ENCODE measurements at places on chromosomes 13 and 19.

GRCh38 chr13:23963184-23963931, 66.1 kb upstream of the C1QTNF9B start:
- DNase-seq: no peak

GRCh38 chr13:99528547-99528946, 27.3 kb downstream of the TM9SF2 start:
- peak; percentile 37 for DNase-seq

- DNase-seq: peak; percentile 27
Measured at GRCh38 chr19:11659612-11660011, 62.3 kb downstream of the ZNF627 start.

- DNase-seq: no peak
Measured at GRCh38 chr19:48487544-48487943, 18.4 kb downstream of the CYTH2 start.

DNA sequence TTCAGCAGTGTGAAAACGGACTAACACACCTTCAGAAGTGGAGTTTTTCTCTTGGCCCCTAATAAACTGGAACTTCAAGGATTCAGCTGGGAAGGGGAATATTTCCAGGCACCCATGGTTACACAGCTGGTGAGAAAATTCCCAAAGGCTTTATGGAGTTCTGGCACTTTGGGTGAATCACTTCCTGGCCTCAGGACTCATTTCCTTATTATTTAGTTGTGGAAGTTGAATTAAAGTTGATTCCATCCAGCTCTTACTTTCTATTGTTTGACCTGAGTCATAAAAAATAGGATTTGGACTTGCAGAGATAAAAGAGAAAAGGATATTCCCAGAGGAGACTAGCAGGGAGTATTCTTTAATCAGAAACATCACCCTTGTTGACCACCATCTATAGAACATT, 882.1 kb downstream of the UQCRFS1 start:
- no peak for DNase-seq

- DNase-seq: no peak
Measured at GRCh38 chr19:49441210-49441959, at the start of gene SLC17A7. SLC17A7 (minus strand) TSS chr19:49441527; CDS start chr19:49441379, 148 bp downstream.

- DNase-seq: no peak
Measured at GRCh38 chr19:31300422-31300821, 48.8 kb downstream of the TSHZ3 start.

DNA sequence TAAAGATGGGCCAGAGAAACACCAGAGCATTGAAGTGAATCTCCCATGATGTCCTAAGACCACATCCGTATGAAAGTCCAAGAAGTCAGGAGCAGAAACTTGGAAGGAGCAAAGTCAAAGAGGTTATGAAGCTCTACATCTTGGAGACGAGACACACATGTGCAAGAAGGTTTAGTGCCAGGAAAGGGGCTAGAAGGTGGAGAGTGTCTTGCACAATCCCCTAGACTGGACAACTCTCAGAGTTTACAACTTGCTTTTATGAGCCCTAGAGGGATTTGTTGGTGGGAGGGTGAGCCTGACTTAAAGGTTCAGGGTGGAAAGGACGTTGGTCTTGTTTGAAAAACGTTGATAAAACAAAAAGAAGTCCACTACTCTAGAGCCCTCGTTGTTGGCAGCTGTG, 150.6 kb downstream of the GPC6 start:
- no peak for DNase-seq

DNA sequence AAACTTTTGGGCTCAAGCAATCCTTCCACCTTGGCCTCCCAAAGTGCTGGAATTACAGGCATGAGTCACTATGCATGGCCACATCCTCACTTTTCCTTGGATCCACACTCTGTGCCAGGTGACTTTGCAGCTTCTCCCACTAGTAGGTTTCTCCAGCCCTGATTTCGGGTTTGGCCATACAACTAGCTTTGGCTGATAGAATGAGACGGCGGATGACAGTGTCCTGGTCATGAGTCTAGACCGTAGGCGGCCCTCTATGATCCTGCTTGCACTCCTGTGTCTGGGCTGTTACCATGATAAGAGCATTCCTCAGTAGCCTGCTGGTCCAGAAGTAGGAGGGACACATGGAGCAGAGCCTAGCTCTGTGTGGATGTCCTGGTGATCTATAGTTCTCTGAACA, 112.5 kb upstream of the KL start:
- DNase-seq: no peak

- no peak for DNase-seq
Measured at GRCh38 chr13:93794197-93794885, 567.7 kb downstream of the GPC6 start.

DNA sequence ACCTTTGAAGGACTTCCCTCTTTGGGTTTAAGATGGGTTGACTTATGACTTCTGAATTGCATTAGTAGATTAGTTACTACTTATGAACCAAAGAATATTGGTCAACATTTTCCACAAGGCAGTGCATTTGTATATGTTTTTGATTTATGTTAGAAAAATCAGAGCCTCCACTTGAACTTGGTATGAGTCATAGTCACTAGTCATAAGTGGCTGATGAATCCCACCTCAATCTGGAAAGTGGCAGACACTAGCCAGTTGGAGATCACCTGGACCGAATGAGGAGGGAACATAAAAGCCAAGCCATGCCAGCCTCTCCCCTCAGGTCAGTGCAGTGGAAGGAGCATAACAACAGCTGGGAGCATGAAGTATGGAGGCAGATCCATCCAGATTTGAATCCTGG, 39.3 kb upstream of the SPART start:
- no peak for DNase-seq

GRCh38 chr19:18915639-18916038, 3.5 kb downstream of the COPE start:
- peak; percentile 65 for DNase-seq

- DNase-seq: no peak
Measured at GRCh38 chr19:927351-927779, 1.5 kb downstream of the ARID3A start.

DNA sequence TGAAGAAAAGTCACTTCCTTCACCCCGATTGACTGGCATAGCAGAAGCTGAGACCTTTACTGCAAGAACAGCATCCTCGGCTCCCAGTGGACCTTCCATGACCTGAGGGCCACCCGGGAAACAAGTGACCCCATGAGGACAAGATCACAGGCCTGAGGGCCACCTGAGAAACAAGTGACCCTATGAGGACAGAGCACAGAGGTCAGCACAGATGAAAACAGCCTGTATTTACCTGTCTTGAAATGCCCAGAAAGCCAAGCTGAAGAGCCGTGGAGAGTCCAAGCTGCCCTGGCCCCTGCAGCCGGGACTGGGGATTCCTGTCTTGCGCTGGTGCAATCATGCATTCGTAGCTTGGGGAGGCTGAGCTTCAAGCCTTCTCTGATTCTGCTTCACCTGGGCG, 114.2 kb upstream of the SPACA7 start:
- DNase-seq: no peak

GRCh38 chr13:99174533-99175100, 26.0 kb upstream of the UBAC2 start:
- DNase-seq: no peak

- peak; percentile 75 for DNase-seq
Measured at GRCh38 chr19:14091813-14092462, 1.4 kb upstream of the SAMD1 start.

GRCh38 chr19:4391701-4392483, 8.5 kb downstream of the SH3GL1 start:
- no peak for DNase-seq

DNA sequence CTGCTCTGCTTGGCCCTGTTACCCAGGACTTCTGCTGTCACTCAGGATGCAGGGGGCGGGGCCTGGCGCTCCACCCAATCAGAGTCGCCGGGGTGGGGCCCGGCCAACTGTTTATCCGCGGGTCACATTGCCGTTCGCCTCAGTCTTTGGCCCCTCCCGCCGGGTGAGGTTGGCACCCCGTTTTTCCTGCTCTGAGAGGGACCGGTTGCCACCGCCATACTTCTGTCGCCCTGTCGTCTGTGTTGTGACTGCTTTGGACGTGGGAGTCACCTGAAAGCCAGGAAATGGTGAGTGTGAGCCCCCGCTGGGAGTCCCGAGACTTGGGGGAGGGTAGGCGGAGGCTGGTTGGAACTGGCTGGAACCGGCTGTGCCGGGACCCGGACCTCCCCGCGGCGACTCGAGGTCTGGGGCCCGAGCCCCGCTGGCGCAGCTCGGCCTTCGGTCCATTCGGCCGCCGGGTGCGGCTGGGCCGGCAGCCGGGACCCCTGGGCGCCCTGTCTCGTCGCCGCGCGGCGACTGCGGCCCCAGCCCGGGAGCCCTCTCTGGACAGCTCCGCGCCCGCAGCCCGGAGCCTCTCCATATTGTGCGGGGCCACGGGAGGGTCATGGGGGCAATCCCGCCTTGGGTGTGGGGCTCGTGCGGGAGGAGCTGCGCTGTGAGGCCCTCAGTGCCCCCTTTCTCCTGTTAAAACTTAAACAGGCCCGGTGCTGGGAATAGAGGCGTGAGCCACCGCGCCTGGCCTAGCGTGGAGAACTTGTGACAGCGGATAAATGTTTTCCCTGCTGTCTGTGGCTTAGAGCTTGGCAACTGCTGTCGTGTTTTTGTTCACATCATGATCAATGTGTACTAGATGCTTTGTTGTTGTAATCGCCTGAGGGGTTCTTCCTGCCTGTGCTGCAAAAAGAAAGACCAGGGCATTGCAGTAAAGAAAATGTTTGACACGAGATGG, at the start of gene ZNF844:
Gene ZNF844 (plus strand): TSS at position 142 of the 949 bp plus-strand sequence. CDS start 143 bp downstream, at position 285.
- peak; percentile 91 for DNase-seq

Data from erythroblast (primary cell).